ENCODE measurements at places on chromosomes 1 and 21.

GRCh38 chr1:162177126-162177525 is 107.6 kb downstream of the NOS1AP start:
- no peak for DNase-seq

GRCh38 chr1:230061801-230062200 is 5.2 kb upstream of the GALNT2 start:
- DNase-seq = no peak

- no peak for DNase-seq
Observed at GRCh38 chr1:1550591-1551432, 10.4 kb upstream of the TMEM240 start.

- DNase-seq = no peak
Observed at GRCh38 chr1:192747301-192747700, 61.5 kb upstream of the RGS2 start.

DNA sequence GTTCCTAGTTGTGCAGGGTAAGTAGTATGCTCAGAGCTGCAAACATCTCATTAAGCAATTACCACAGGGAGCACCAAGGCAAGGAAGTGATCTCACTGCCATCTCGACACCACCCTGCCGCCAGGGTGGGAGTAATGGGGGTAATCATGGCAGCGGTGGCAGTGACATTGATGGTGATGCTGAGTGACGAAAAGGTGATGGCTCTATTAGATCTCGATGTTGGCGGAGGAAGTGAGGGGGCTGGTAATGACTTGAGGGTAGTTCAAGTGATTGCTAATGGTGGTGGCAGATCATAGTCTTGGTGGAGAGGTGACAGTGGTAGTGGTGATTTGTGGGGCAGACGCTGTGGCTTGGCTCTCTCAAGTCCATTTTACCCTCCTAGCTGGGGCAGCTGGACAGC is 25.4 kb upstream of the TENT5B start:
- DNase-seq = no peak

DNA sequence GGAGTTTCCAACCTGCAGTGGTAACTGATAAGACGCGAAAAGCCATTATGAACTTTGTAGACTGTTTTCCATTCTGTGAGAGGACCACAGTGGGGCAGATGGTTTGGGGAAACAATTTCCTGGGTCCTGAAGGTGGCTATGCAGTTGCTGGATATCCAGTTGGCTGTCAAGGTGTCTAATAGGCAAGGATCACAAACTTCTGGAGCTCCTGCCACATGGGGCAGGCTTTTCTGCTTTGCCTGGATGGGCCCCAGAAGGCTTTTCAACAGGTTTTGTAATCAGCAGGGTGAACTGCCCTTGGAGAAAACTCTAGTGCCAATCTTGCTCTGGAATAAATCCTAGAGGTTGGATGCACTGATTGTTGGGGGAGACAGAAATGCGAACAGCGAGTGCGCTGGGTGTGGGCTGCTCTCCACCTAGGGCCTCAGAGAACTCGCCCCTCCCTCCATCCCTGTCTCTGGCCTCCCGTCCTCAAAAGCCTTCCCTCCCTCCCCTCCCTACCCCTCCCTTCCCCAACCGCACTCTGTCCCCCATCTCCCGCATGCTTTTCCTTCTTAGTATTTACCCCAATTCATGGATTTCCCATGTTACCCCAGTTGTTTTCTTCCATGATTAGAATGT is 210.3 kb upstream of the USP24 start:
- DNase-seq = no peak

GRCh38 chr1:227161470-227161869 is 156.8 kb downstream of the CDC42BPA start:
- DNase-seq = no peak

DNA sequence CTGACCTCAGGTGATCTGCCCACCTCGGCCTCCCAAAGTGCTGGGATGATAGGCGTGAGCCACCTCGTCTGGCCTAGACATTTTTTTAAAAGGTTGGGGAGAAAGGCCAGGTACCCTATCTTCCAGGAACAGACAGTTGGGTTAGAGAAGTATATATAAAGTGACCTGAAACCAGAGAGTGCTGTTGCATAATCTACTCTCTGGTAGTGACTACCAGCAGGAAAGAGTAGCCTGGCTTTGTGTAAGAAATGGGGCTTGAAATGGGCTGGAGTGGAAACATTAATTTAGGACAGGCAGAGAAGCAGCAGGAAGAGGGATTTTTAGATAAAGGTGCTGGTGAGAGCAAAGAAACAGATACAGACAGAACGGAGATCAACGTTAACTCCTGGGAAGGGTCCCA is 125.8 kb upstream of the HOOK1 start:
- DNase-seq = no peak

GRCh38 chr1:32876341-32877210 is 5.9 kb upstream of the FNDC5 start:
- DNase-seq = no peak

DNA sequence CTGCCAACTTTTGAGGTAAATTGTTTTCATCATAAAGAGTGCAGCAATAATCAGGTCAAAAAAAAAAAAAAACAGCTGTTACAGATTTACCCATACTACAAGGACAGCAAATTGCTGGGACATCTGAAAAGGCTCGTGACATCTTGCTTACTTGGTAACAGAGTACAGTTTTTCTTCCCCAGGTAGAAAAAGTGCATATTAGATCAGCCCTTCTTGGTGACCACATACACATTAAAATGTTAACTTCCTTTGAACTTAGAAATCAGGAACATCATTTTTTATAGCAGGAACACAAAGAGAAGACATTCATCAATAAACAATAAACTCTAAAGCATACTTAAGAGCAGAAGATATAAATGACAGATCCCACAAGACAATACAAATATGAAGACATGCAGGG is 16.1 kb downstream of the TP53BP2 start:
- no peak for DNase-seq

DNA sequence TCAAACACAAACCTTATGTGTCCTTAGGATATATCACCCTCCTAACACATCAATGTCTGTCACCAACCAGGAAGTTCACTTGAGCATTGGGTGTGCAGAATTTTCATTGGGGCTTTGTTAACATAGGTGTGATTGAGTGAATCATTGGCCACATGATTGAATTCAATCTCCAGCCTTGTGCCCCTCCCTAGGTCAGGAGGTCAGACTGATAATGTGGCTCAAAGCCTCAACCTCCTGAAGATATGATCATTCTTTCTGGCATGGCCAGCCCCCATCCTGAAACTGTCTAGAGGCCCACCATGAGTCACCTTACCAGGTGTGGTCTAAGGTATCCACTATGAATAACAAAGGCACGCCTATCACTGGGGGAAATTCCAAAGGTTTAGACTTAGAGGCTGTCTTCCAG is 90.1 kb downstream of the PKN2 start:
- no peak for DNase-seq

DNA sequence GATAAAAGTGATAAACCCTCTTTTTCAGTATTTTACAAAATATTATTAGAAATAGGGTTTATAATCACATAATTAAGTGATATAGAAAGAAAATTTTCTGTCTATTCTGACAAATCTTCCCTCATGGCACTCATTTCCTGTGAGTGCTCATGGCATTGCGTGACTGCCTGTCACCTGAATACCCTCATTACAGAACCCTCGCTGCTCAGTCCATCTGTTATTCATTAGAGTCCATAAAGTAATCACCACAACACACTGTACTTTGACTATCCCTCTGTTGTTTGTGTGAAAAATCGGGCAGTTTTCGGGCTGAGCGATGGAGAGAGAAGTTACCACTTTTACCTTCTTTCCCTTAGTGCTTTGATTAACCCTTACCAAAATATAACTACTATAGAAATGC is 100.4 kb upstream of the BRINP3 start:
- no peak for DNase-seq

- DNase-seq = no peak
Observed at GRCh38 chr1:5720484-5720883, 271.7 kb downstream of the NPHP4 start.

- no peak for DNase-seq
Observed at GRCh38 chr1:81208441-81208840, 592.3 kb upstream of the ADGRL2 start.

GRCh38 chr1:206513312-206514111 is 6.2 kb downstream of the RASSF5 start:
- no peak for DNase-seq

GRCh38 chr21:31921079-31921478 is 48.3 kb downstream of the HUNK start:
- DNase-seq = no peak

DNA sequence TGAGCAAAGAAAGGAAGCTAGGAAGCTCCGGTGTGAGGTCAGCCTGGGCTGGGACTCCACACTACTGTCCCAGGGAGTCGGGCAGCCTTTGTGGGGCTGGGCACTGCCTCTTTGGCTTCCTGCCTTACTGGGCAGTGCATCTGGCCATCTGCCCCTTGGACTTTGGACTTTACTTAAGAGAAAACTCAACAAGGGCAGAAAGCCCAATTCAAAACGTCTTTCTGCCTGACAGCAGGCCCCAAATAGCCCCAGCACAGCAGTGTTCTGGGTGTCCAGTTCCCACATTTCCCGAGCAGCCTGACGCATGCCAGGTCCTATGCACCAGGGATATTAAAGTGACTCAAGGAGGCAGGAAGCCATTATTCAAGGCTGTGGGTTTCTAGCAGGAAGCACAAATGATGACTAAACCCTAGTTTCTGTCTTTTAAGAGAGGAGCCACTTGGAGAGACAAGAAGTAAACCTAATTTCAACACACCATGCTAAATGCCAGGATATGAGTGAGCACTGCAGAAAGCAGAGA is 37.9 kb upstream of the EDEM3 start:
- DNase-seq = no peak

DNA sequence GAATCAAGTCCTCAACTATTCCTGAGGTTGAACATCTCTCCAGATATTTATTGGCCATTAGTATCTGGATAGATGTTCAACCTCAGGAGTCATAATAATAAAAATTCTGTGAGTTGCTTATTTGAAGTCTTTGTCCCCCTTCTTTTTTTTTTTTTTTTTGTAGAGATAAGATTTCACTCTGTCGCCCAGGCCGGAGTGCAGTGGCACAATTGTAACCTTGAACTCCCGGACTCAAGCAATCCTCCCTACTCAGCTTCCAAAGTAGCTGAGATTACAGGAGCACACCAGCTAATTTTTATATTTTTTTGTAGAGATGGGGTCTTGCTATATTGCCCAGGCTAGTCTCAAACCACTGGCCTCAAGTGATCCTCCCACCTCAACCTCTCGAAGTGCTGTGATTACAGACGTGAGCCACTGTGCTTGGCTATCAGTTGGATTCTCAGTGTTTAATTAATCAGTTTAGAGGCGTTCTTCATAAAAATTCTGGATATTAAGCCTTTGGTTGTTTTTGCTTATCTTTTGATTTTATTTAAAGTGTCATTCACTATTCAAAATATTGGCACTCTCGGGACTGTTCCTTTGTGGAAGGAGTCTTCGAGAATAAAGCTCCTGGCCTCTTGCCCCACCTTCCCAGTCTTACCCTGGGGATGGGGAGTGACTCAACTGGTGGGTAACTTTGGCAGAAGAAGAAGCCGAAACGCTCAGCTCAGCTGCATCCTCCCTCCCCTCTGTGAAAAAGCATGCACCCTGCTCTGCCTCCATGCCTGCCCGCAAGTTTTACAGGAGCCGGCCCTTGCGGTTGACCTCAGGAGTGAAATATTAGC is 11.2 kb upstream of the HYI start:
- no peak for DNase-seq

GRCh38 chr1:203055161-203055799 is 29.0 kb downstream of the PPFIA4 start:
- DNase-seq = no peak

DNA sequence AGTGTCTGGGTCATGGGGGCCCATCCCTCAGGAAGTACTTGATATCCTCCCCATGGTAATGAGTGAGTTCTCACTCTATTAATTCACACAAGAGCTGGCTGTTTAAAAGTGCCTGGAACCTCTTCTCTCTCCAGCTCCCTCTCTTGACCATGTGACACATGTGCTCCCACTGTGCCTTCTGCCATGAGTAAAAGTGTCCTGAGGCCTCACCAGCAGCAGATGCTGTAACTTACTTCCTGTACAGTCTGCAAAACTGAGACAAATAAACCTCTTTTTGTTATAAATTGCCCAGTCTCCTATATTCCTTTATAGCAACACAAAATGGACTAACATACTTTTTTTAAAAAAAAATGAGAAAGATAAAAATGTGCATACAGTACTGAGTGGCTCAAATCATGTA is 24.0 kb downstream of the PUM1 start:
- DNase-seq = no peak

GRCh38 chr1:7783178-7783711 is 846 bp upstream of the PER3 start:
- no peak for DNase-seq

DNA sequence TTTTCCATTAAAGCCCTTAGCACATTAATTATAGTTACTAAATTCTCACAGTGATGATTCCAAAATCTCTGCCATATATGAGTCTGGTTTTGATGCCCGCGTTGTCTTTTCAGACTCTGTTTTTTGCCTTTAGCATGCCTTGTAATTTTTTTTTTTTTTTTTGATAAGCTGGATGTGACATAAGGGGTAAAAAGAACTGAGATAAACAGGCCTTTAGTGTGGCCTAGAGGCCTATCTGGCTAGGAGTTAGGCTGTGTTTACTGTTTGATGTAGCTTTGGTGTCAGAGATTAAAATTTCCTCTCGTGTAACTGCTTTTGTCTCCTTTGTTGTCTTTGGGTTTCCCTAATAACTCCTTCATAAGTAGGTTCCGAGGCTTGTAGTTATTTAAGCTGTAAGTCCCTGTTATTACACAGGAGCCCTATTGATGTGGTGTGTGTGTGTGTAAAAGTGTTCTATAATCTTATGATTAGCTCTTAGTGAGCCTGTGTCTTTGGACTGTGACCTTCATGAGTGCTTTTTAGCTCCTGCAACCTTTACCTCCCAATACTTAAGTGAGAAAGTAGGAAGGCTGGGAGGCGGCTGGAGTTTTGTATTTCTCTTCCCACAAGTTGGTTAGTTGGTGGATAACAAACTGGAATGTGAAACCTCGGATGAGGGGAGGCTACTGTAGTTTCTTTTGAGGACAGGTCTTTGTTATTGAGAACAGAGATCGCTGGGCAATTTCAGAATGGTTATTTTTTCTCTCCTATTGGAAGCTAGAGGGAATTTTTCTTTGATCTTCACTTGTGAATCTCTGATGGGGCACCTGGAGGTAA is 19.3 kb downstream of the HS2ST1 start:
- DNase-seq = no peak

GRCh38 chr1:185861630-185862029 is 127.4 kb downstream of the HMCN1 start:
- DNase-seq = no peak

DNA sequence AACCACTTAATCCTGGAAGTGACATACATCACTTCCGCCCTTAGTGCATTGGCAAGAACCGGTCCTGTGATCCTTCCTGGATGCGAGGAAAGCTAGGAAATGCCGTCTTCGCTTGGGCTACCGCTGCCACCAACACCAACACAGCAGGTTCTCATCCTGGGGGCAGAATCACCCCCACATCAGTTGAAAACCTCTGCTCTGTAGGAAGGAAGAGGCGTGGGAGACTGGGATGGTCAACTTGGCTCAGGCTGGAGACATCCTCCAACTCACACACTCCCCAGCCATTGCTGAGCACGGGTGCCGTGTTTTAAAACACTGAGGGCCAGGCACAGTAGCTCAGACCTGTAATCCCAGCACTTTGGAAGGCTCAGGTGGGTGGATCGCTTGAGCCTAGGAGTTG is 74.9 kb downstream of the ALPL start:
- DNase-seq = no peak

- no peak for DNase-seq
Observed at GRCh38 chr1:87641996-87642395, 313.3 kb downstream of the LMO4 start.

Measured in naive thymus-derived CD8-positive, alpha-beta T cell (primary cell).